ENCODE measurements at places on chromosomes 7 and 10.
A peak's percentile ranks its signal among the peaks of the same experiment; 100 is the strongest.

GRCh38 chr7:55515569-55516279 is 56.6 kb downstream of the VOPP1 start:
- DNase-seq, result no peak

DNA sequence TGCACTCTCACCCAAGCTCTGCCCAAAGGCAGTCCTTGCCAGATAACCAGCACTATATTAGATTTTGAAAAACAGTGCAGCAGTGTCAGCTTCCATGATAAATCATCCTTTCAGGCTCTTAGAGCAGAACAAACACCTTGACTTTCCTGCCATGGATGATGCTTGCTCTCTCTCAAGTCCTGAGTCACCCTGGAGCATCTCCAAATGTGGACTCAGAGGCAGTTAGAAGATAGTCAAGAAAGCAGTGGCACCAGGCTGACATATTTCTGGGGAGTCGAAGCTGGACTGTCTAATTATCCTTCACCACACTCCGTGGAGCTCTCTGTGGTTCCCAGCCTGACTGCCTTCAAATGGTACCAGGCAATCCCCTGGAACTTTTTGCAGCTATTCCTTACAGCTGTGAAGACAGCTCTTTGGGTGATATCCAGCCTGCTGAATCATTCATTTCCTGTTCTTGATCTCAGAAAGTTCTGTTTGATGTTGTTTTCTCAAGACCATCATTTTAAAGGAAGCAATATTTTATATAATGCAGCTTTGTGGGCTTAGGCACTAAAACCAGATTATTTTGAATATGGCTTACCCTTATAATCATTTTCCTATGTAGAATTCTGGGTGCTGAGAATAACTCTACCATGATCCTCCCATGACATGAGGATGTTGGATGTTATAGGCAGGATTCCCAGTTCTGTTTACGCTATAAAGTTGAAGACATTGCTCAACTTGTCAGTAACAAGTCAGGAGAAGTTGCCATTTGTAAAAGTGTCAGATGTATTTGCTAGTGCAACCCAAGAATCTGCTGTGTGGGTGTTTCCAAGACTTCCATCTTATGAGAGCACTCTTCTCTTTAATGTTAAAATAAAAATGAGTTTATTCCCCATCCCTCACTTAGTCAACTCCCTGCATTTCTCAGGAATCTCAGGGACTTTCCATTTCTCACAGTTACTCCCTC is 233.8 kb downstream of the C7orf25 start:
- DNase-seq, result no peak

DNA sequence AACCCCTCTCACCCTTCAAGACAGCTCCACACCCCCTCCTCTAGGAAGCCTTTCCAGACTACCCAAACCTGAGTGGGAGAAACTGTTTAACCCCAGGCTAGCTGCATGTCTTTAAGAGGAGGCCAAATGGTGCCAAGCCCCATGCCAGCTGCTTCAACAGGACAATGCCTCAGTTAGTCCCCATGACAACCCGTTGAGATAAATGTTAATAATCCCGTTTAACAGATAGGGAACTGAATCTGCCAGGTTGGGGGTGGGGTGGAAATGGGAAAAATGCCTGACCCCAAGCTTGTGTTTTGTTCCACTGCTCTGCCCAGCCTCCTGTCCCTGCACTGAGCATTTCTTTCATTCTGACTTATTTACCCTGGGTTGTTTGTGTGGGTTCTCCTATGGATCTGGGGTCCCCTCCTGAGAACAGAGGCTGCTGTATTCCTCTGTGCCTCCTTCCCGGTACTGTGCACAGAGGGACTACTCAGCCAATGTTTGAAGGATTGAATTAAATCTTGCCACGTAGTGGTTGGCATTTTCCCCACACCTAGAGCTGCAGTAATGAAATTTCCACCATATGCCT is 452.6 kb upstream of the ZMIZ1 start:
- DNase-seq, result no peak

DNA sequence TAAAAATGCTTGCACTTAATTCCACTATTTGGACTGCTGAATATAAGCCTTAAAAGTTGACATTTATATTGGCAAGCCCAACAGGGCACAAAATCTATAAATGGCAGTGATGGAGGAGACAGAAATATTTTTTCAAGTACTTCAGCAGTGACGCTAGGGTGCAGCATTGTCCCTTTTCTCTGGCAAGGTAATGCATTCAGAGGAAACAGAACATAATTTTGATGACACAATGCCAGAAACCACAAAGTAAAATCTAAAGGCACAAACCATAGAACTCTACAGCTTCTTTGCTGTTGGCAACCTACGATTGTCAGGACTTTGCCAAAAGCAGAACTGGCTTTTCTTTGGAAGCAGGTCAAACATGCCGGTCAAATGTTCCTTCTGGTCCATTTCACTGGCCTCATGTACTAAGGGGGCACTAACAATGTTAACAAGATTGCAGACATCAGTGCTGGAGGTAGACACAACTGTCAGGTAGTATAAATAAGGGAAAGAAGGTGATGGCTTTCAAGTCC is 30.9 kb upstream of the FAM133B start:
- DNase-seq, result peak; percentile 97

DNA sequence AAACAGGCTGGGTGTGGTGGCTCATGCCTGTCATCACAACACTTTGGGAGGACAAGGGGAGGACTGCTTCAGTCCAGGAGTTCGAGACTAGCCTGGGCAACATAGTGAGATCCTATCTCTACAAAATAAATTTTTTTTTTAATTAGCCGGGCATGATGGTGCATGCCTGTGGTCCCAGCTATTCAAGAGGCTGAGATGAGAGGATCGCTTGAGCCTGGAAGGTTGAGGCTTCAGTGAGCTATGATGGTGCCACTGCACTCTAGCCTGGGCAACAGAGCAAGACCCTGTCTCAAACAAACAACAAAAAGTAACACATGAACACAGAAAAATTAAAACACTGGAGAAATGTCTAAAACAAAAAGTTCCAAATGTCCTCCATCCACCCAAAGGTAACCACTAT is 22.9 kb downstream of the PIK3AP1 start:
- DNase-seq, result no peak

GRCh38 chr10:117488004-117488403 is 54.5 kb upstream of the EMX2 start:
- DNase-seq, result no peak

- no peak for DNase-seq
Observed at GRCh38 chr10:32501906-32502305, 56.0 kb downstream of the CCDC7 start.

Data from Kasumi-1 (cell line).